Stimulated activated CD8-positive, alpha-beta memory T cell treated with anti-CD3 and anti-CD28 coated beads, Interleukin-15, amount 100 ng/mL, for 4 hours (primary cell): ENCODE measurements at places on chromosomes 3 and 15.

GRCh38 chr3:49534581-49535441, 19.5 kb upstream of the BSN start:
- no peak for DNase-seq

DNA sequence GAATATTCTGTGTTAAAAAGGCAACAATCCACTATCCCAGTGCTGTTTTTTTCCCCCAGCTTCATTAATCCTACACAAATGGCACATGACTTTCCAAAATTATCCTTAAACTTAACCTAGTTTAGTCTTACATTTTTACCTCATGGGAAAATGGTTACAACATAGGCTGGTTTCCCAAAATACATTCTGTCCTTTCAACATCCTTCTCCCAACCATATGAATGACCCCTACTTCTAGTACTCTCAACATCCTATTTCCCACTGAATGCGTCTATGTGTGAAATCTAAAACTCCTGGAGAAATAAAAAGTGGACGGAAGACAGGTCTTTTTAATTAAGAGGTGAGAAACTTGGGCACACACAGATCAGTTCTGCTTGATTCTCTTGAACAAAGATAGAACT, 33.3 kb downstream of the ATOSA start:
- DNase-seq: no peak

DNA sequence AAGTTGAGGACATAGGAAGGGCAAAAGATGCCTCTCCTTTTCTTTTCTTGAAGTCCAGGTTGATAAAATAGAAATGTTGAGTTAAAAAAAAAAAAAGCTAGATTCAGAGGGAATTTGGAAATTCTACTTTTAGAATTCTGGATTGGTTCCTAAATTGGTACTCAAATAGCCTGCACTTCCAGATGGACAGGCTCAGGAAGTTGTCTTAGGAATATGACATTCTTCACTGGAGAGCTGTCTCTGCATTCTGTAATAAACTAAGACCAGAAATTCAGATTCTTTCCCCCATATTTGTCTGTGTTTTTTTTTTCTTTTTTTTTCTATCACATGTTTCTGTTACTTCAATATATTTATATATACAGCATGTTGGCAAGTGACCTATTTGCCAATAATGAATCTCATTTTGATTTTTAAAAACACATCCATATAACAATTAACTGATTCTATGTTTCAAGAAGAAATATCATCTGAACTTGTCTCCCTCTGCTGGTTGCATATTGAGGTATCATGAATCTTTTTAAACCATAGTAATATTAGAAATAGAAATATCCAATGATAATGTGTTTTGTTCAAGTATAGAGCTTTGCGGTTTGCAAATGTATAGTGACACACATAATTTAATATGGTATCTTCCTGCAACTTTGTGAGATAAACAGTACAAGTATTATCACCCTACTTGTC, 8.5 kb upstream of the LSAMP start:
- no peak for DNase-seq

GRCh38 chr15:42595626-42596240, 20.3 kb downstream of the STARD9 start:
- DNase-seq: no peak

- DNase-seq: no peak
Observed at GRCh38 chr3:59300733-59301132, 250.9 kb upstream of the CFAP20DC start.

- DNase-seq: no peak
Observed at GRCh38 chr3:167886690-167887089, 151.2 kb downstream of the SERPINI1 start.

GRCh38 chr3:188060840-188061544, 93.0 kb upstream of the LPP start:
- DNase-seq: peak; percentile 57

DNA sequence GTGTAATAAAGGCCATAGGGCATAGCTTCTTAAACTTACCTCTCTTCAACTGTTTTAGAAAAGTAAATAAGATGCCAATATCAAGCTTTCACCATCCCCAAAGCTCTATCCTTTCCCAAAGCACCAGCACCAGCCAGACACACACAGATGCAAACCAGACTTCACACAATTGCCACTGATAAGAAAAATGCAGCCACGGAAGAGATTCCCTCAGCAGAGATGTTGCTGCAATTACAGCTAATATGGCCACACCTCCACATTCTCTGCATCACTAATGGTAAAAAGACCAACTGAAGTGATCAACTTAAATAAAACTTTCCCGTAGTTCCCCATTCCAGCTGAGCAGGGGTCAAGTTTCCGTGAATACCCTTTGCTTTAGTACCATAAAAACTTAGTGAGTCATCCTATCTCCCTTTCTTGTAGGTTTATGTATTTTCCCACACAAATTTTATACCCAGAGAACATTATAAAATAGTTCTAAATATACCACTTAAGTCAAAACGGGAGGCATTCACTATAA, 64.4 kb downstream of the SLC9A9 start:
- DNase-seq: no peak

GRCh38 chr3:54899273-54899672, 28.6 kb downstream of the LRTM1 start:
- no peak for DNase-seq

DNA sequence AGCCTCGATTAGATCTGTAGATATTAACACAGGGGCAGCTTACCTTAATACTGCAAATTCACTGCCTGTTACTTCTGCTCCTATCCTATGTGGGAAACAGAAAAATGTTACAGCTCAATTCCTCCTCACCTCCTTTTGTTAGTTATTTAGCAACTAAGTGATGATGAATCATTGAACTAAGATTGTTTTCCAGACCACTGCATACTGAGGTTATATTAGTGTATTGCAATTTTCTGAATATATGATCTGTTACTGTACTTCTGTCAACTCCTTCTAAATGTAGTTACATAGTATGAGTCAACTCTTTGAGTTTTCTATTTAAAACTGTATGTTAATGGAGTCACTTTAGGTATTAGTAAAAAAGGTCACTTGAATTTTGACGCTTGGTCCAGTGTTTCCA, 331.5 kb upstream of the SLCO3A1 start:
- no peak for DNase-seq

- peak; percentile 7 for DNase-seq
Observed at GRCh38 chr3:100709842-100710260, 557 bp downstream of the TFG start.

DNA sequence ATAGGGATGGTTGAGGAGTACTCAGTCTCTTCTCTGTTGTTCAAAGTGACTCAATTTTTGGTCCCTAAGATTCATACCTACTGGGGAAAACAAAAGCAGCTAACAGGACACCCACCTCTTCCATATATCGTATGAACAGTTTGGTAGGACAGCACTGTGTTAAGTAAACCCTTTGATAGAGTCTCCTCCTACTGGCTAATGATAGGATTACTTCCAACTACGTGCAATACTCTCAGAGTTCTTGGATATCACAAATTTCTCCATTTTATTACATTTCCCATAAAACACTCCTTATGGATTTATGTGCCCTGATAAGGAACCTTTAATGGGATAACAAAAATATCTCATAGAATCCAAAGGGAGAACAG, 200.2 kb upstream of the GOLGA6L4 start:
- no peak for DNase-seq

GRCh38 chr3:69959581-69959980, 40.0 kb upstream of the SAMMSON start:
- no peak for DNase-seq

GRCh38 chr15:67039384-67040075, 25.9 kb upstream of the SMAD3 start:
- DNase-seq: no peak

DNA sequence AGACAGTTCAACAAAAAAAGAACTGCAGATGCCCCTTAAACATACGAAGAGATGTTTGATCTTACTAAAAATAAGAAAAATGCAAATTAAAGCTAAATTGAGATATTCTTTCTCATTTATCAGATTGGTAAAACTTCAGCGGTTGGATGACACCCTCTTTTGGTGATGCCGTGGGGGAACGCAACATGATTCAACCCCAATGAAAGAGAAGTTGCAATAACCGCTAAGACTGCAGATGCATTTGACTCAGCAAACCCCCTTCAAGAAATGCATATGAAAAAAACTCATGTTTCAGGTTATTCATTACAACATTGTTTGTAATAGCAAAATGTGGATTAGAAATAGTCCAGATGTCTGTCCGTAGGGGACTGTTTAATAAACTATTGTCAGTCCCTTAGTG, 3.6 kb downstream of the KLHL6 start:
- DNase-seq: no peak

- no peak for DNase-seq
Observed at GRCh38 chr3:152069871-152070270, 196.4 kb downstream of the SUCNR1 start.
